RKO (cell line): ENCODE measurements at places on chromosomes 7 and 10.

- DNase-seq = no peak
Measured at GRCh38 chr10:51649064-51649463, 50.3 kb downstream of the CSTF2T start.

DNA sequence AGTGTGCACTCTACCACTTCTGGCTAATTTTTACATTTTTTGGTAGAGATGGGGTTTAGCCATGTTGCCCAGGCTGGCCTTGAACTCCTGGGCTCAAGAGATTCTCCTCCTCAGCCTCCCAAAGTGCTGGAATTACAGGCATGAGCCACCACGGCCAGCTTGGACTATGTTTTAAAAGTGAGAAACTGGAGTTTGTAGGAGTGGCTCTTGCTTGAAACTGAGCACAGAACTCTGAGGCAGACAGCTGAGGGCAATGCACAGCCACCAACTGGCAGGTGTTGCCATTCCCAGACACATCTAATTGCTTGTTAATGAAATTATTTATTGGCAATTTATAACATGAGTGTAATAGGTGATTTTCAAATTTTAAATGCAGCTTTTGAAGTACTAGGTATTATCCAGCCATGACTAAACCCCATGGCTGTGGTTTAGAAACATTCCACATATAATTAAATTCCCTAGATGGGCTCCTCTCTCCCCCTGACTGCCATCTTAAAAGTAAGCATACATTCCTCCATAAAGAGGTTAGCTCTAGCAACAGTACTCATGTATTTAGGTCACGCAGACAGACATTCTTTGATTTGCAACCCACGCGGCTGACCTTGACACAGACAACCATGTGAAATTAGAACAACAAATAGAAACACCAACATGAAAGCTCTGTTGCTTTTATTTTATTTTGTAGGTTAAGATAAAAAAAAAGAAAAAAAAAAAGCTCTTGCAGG lies 19.8 kb downstream of the PANK1 start:
- DNase-seq = no peak

DNA sequence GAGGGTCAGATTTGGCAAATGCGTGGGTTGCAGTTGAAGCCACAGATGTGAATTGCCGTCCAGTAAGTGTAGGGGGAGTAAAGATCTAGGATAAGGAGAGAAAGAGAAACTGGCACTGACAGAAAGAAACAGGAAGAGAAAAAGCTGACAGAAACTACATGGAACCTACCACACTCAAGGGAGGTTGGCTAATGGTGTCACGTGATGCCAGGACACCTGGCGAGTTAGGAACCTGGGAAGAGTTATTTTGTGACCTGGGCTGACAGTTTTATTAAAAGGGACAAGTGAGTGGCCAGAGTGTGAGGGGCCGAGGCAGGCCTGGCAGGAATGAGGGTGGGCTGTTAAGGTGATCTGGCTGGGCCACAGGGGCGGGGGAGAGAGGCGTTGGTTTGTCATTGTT lies 188.7 kb downstream of the ADARB2 start:
- DNase-seq = no peak

GRCh38 chr10:96578633-96579032 lies 8.2 kb downstream of the TM9SF3 start:
- DNase-seq = no peak

- DNase-seq = no peak
Measured at GRCh38 chr7:94206295-94206694, 188.4 kb upstream of the COL1A2 start.

DNA sequence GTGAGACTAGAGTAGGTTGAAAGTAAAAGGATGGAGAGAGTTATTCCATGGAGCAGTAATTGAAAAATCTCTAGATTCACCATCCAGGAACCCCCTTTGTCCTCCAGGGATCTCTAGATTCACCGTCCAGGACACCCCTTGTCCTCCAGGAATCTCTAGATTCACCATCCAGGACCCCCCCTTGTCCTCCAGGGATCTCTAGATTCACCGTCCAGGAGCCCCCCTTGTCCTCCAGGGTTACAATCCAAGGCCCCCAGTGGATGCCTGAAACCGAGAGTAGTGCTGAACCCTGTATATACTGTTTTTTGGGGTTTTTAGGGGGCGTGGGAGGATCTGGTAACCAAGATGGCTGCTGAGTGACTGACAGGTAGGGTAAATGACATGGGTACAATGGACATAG lies 38.3 kb upstream of the PPP2R2D start:
- no peak for DNase-seq

- DNase-seq = no peak
Measured at GRCh38 chr7:2481195-2481594, 5.0 kb upstream of the GRIFIN start.

- DNase-seq = no peak
Measured at GRCh38 chr7:11716185-11716584, 115.8 kb downstream of the THSD7A start.

DNA sequence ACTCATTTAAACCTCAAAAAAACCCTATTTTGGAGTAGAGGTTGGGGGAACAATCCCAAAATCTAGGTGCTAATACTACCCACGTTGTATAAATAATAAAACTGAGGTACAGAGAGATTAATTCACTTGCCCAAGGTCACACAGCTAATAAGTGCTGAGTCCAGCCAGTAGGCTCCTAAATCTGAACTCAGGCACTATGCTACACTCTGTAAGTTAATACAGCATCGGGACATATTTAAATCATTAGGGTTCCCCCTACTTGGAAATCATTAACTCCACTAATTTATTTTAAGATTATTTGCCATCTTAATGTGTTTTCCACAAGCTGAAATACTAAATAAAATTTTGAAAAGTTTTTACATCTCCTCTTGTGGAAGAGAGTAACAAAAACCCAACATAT lies 24.2 kb downstream of the PIP4K2A start:
- no peak for DNase-seq

- DNase-seq = no peak
Measured at GRCh38 chr7:12067156-12067831, 143.8 kb upstream of the TMEM106B start.

DNA sequence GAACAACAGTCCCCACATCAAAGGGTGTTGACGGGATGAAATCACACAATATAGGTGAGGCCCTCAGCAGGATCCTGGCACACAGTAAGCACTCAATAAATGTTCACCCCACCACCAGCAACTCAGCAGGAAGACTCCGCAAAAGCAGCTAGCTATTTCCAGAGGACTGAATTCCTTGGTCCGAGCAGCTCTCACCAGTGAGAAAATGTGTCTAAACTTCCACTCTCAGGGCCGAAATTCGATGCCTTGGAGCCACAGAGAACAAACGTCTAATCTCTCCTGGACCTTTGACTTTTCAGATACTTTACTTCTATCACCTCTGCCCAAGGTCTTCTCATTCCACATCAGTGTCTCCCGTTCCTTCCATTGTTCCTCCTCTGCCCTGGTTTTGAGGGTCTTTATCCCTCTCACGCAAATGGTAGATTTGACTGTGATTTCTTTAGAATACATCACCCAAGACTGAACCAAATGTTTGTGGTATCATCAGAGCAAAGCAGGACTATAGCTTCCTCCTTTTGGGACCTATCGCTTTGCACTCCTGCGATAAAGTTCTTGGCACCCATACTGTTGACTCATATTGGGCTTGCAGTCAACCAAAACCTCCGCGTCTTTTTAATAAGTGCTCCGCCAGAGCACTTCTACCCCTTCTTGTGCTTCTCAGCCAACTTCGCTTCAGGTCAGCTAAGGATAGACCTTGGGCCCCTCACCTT lies 903 bp upstream of the NT5C2 start:
- no peak for DNase-seq
